NCI-H1417 (cell line): ENCODE measurements at places on chromosomes 7 and 10.
A peak's percentile ranks its signal among the peaks of the same experiment; 100 is the strongest.

- DNase-seq, result no peak
Observed at GRCh38 chr7:107998150-107998549, 4.8 kb downstream of the LAMB1 start.

DNA sequence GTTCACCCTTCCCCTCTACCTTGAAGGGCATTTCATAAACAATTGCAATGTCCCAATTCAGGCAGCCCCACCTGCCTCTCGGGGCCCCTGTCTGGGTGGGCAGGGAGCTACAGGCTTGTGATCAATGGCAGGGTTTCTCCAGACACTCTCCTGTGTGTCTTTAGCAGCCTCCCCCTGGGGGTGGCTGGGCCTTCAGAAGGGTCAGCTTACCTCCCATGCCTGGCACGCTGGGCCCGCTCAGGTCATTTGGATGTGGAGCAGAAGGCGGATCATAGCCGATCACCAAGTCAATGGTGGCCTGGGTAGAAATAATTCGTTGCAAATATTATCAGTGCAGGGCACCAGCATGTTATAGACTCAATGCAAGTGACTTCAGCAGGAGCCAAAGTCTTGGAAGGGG, 56.3 kb downstream of the MYOF start:
- no peak for DNase-seq

DNA sequence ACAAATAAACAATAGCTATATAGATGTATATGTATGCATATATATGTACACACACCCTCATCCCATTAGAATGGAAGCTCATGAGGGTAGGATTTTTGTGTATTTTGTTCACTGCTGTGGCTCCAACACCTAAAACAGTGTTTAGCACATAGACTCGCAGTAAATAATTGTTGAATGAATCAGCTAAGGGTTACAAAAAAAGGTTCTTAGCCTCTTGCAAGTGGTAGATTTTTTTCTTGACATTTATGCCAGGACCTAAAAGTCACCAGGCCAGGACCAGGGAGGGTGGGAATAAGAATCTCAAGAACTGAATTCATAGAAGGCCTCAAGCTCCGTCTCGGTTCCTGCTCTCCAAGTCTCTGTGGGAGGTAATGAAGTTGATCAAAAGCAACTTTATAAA, 82.5 kb upstream of the CAPZA2 start:
- DNase-seq, result no peak

DNA sequence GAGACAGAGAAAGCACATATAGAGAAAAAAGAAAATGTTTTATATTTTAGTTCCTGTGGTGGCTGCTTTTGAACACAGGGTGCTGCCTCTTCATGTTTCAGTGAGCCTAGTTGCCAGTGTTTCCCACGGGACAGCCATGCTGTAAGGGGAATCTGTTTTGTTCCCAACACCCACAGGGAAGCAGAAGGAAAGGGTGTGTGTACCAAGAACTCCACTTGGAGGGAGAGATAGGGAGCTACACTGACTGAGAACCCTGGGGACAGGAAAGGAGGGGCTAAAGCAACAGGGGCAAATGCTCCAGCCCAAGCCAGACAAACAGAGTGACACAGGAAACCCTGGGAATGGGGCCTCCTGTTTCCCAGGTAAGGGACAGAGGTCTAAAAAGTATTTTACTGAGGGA, 40.2 kb downstream of the FRMPD2 start:
- DNase-seq, result no peak

DNA sequence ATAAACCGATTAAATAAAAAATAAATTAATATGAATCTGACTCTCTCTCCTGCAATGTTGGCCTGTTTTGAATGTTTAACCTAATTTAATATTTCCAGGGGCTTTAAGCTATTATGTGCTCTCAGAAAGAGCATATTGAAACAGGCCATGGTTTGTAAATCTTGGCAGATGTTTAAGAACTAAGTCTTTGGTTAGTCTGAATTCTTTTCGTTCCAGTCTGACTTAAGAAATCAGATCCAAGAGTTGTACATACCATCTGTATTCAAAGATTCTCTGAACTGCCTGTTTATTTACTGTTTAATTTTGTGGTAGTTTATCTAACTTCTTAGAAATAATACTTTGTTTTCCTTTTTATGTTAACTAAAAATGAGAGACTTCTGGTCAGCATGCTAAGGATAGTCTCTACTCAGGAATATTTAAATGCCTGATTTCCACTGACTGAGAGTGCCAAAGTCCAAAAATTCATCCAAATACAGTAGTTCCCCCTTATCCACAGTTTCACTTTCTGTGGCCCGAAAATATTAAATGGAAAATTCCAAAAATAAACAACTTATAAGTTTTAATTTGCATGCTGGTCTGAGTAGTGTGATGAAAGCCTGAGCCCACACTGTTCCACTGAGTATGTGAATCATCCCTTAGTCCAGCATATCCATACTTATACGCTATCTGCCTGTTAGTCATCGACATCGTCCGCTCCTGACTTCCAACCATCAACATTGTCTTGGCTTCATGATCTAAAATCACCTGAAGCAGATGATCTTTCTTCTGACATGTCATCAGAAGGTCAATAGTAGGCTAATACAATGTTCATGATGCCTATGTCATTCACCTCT, 238.1 kb upstream of the CSTF2T start:
- DNase-seq, result no peak

- DNase-seq, result no peak
Observed at GRCh38 chr10:120456143-120456625, 843 bp upstream of the PLPP4 start.

GRCh38 chr7:12729112-12729511, 41.7 kb downstream of the ARL4A start:
- peak; percentile 58 for DNase-seq
